ENCODE measurements at places on chromosomes 2 and 18.

DNA sequence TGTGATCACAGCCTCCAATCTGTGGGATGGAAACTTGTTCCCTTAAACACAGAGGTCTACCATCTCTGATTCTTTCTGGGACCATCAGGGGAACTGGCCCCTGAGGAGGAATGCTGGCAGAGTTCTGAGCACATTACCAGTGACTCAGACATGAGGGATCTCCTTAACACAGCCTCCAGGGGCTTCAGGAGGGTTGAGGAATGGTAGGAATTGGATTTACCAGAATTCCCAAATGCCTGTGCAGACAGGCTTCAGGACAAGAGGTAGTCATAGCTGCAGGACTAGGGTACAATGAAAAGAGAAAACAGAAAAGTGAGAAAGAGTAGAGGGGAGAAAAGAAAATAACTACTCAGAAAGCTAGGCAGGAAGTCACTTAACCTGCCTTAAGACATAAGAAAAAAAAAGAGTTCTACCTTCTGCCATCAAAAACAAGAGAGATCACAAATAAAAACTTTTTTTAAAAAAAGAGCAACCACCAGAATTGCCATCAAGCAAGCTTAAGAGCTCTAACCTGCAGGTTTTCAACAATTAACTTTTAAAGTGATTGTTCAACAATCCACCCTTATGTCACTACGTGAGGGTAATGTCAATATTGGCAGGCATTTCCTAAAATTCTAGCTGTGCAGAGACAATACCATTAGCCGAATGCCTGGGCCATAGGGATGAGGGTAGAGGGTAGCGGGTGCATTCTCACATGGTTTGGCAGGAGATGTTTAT, 524.4 kb downstream of the BCL11A start:
- DNase-seq: no peak

GRCh38 chr18:9281780-9282179, 52.8 kb upstream of the TWSG1 start:
- DNase-seq: no peak

- no peak for DNase-seq
Measured at GRCh38 chr2:229511524-229511923, 202.8 kb downstream of the DNER start.

- DNase-seq: no peak
Measured at GRCh38 chr2:197850882-197851450, 46.6 kb downstream of the PLCL1 start.

DNA sequence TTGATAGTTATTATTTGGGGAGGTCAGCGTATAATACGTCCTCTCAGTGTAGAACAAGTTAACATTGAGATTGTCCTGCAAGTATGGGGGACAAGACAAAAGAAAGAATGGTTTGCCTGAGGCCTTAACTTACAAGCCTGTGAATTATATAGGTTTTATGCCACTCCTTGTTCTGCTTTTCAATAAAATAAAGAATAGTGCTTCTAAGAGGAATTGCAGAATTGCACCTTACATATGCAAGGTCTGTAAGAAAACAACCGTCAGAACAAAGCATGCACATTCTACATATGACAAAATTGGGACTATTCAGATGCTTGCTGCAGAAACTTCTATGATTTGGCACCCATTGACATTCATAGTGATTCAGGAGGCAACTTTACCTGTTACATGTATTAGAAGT, 785.0 kb downstream of the NR4A2 start:
- no peak for DNase-seq
